ENCODE measurements at places on chromosomes 6 and 20.

- no peak for DNase-seq
Measured at GRCh38 chr6:1853761-1854160, 244.0 kb downstream of the FOXC1 start.

- DNase-seq: no peak
Measured at GRCh38 chr6:82612475-82613039, 248.9 kb downstream of the TPBG start.

DNA sequence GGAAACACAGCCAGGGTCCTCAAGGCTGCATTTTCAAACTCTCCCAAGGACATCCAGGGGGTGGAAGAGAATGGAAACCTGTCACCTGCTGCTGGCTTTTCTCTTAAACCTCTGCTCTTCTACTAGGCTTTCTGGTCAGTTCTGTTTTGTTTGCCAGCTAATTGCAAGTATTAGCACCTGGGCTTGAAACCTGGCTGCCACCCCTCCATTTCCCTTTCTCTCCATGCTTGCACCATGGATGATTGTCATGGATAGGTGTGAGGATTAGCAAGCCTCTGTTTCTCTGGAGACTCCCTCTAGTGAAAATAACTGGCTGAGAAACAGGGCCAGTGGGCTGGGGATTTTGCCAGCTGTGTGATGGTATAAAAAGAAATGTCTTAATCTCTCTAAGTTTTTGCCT lies 33.0 kb upstream of the GPR6 start:
- DNase-seq: no peak

DNA sequence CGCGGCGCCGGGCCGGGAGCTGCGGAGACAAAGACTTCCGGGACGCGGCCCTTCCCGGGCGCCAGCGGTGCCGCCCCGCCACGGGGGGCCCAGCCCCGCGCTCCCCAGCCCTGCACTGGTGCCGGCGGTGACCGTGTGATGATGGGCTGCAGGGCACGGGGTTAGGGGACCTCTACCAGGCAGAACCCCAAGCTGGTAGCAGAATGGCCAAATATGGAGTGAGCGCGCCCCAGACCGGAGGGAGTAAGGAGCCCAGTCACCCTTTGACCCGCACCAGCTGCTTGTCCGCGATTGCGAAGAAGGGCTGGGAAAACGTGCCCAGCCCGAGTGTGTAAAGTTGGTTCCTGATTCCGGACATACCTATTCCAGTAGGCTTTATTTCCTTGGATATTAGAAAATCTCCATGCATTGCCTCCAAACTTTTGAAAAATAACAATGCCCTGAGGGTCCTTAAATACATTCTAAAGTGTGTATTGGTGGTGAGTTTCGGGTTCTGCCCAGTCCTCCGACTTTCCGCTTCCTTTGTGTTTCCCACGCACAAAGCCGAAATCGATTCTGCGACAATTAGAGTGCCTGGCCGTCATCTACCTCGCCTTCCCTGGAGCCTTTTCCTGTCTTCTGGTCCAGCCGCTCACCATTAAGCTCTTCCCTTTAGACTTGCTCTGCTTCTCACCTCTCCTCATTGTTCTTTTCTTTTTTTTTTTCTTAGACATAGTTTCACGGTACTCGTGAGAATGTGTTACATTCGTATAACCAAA lies 1.1 kb downstream of the ABRACL start:
- no peak for DNase-seq

Measured in naive thymus-derived CD8-positive, alpha-beta T cell (primary cell).